Tibial artery (tissue), 4 donors: ENCODE measurements at places on chromosomes 13 and 19.

- H3K36me3 ChIP-seq, result no peaks in the 10 kb centered on the region
- H3K4me1 ChIP-seq, result no peaks in the 10 kb centered on the region
- no peak overlapping the region for H3K4me3 ChIP-seq
- no peak for DNase-seq
- H3K27ac ChIP-seq, result no peak overlapping the region
Measured at GRCh38 chr13:28077231-28077630, 23.1 kb downstream of the FLT3 start.

DNA sequence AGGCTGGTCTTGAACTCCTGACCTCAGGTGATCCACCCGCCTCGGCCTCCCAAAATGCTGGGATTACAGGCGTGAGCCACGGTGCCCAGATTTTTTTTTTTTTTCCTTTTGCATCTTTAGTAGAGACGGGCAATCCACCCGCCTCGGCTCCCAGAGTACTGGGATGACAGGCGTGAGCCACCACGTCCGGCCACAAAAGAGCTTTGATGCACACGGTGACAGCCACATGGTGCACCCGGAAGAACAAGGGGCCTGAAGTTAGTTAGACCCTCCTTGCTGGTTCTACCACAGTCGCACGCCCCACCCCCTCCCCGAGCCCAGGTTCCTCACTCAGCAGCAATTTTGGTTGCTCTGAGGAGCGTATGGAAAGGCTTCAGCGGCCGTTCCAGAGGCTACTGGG, 54.2 kb upstream of the USE1 start:
- no peaks in the 10 kb centered on the region for H3K27me3 ChIP-seq
- H3K27ac ChIP-seq, result no peak overlapping the region
- H3K4me1 ChIP-seq, result no peaks in the 10 kb centered on the region
- DNase-seq, result no peak

DNA sequence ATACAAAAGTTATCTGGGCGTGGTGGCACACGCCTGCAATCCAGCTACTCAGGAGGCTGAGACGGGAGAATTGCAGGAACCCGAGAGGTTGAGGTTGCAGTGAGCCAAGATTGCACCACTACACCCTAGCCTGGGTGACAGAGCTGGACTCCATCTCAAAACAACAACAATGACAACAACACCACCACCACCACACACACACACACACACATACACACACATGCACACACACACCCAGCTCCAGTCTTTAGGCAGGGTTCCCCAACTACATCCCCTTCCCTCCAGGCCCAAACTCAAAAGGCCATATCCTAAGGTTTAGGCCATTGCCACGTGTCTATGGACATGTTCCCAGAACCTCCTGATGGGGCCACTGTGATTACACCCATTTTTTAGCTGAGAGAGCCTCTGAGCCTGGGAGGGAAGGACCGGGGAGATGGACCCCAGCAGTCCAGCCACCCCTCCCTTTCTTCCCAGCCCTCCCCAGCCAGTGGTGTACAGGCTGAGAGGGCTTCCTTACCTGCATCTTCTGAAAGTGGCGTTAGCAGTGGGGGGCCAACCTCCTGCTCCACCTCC, 9.0 kb upstream of the DMWD start:
- peaks cover 9% of the 10 kb centered on the region for H3K4me1 ChIP-seq
- H3K27ac ChIP-seq, result no peak overlapping the region
- no peaks in the 10 kb centered on the region for H3K36me3 ChIP-seq

DNA sequence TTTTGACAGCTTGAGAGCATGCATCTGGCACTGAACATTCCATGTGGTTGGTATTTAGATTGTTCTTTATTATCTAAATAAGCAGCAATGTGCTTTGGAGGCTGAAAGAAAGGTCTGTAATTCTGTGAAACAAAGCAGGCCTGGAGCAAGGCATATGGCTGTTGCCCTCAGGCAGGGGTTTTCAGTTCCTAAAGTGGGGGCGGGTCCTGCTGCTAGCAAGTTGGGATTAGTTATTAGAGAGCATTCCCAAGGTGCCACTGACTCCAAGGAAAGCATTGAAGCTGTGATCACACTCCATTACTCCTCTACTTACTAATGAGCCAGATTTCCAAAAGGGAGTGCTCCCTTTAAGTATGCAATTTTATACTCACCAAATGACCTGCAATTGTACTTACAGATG, 432.2 kb downstream of the OLFM4 start:
- no peaks in the 10 kb centered on the region for H3K4me1 ChIP-seq
- no peaks in the 10 kb centered on the region for H3K36me3 ChIP-seq
- DNase-seq, result no peak
- no peak overlapping the region for H3K27ac ChIP-seq

DNA sequence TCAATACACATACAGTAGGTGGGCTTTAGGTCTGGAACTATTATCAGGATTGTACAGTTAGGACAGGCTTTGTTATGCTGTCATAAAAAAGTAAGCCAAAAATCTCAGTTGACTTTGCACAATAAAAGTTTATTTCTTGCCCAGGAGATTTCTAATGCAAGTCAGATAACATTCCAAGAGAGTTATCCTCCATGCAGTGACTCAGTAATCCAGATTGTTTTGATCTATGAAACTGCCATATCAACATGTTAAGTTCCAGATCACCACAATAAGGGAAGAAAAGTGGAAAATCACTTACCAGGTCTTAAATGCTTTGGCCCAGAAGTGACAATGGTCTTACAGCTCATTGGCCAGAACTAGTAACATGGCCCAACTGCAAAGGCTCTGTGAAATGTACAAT, 636.2 kb upstream of the KLF12 start:
- no peaks in the 10 kb centered on the region for H3K4me1 ChIP-seq
- H3K27ac ChIP-seq, result no peak overlapping the region
- H3K27me3 ChIP-seq, result no peaks in the 10 kb centered on the region
- H3K36me3 ChIP-seq, result no peaks in the 10 kb centered on the region
- H3K4me3 ChIP-seq, result no peak overlapping the region

- peaks cover 40% of the 10 kb centered on the region for H3K27me3 ChIP-seq
- no peak overlapping the region for H3K27ac ChIP-seq
- H3K4me1 ChIP-seq, result no peaks in the 10 kb centered on the region
- H3K4me3 ChIP-seq, result no peak overlapping the region
- DNase-seq, result no peak
Measured at GRCh38 chr13:20170921-20171320, 10.1 kb upstream of the GJA3 start.

DNA sequence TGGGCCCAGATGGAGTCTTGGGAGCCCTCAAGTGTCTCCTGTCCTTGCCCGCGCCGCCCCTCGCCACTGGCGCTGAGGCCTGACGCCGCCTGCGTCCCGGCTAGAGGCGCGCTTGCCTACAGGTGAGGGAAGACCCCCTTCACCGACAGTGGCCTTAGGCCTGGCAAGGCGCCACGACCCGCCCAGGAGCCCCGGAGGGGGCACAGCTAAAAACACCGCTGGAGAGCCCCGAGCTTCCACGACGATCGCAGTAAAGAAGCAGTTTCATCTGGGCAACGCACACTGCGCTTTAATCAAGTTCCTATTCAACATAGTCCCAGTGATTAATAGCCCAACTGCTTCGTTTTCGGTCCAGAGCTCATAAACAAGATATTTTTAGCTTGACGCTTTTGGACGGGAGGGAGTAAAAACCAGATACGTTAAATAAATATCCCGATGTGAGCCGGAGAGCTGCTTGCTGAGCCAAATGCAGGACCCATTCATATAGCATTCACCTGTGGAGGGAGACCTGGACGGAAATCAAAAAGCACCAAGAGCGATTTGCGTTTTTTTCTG, 1.5 kb upstream of the CEBPA start:
- peak overlapping the region; percentile 68 for H3K4me3 ChIP-seq
- H3K4me1 ChIP-seq, result no peaks in the 10 kb centered on the region
- peak overlapping the region; percentile 68 for H3K27ac ChIP-seq
- no peaks in the 10 kb centered on the region for H3K36me3 ChIP-seq
- H3K27me3 ChIP-seq, result peaks cover 28% of the 10 kb centered on the region

- no peaks in the 10 kb centered on the region for H3K36me3 ChIP-seq
- H3K4me1 ChIP-seq, result no peaks in the 10 kb centered on the region
- H3K27me3 ChIP-seq, result no peaks in the 10 kb centered on the region
Measured at GRCh38 chr19:5434970-5435641, 20.1 kb upstream of the ZNRF4 start.

DNA sequence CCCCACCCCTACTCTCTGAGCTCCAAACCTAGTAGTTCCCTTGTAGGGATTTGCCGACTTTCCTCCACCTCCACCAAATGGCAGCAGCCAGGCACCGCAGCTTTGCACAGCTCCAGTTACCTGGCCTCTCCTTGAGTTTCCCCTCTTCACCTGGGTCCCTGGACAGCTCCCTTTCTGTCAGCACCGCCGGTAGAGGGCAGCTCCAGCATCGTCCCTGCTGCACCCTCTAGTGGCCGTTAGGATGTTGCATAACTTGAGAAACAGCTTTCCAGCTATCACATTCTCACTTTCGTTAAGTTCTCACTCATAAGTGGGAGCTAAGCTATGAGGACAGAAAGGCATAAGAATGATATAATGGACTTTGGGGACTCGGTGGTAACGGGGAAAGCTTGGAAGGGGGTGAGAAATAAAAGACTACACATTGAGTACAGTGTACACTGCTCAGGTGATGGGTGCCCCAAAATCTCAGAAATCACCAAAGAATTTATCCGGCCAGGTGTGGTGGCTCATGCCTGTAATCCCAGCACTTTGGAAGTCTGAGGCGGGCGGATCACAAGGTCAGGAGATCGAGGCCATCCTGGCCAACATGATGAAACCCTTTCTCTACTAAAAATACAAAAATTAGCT, 60.4 kb upstream of the OLFM4 start:
- H3K4me3 ChIP-seq, result no peak overlapping the region
- peak; percentile 77 for DNase-seq
- no peaks in the 10 kb centered on the region for H3K36me3 ChIP-seq
- no peak overlapping the region for H3K27ac ChIP-seq

- DNase-seq, result no peak
- H3K4me3 ChIP-seq, result no peak overlapping the region
- no peaks in the 10 kb centered on the region for H3K27me3 ChIP-seq
- H3K27ac ChIP-seq, result no peak overlapping the region
- H3K4me1 ChIP-seq, result no peaks in the 10 kb centered on the region
Measured at GRCh38 chr13:50229960-50230661, 214.9 kb downstream of the KCNRG start.

DNA sequence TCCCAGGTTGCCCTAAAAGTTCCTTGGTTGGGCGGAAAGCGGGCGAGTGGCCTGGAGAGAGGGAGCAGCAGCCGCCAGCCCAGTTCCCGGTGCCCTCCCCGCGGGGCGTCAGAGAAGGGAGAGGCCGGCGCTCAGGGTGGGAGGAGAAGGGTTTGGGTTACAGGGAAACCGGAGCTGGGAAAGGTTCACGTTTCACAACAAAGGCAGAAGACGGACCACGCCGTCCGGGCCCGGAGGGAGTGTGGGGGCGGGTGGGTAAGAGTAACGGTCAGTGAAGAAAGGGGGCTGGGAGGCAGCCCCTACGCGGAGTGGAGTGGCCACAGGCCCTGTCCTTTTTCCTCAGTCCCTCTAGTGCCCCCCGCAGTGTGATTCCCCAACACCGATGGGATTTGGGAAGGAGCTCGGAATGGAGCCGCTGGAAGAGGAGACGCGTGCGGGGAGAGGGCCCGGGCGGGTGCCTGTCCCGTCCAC, 1.6 kb downstream of the SIX5 start:
- peak overlapping the region; percentile 98 for H3K27ac ChIP-seq
- peaks cover 46% of the 10 kb centered on the region for H3K4me1 ChIP-seq
- H3K36me3 ChIP-seq, result peaks cover 2% of the 10 kb centered on the region
